ENCODE measurements at places on chromosomes 6 and 20.

- DNase-seq, result no peak
These were observed 135.3 kb upstream of the CENPW start for GRCh38 chr6:126204598-126204997.

GRCh38 chr6:53894091-53894490 is 99.3 kb downstream of the LRRC1 start:
- DNase-seq, result peak; percentile 71

GRCh38 chr6:136719280-136720044 is 72.8 kb downstream of the MAP3K5 start:
- DNase-seq, result no peak

GRCh38 chr6:139779988-139780774 is 405.7 kb upstream of the CITED2 start:
- DNase-seq, result no peak

- DNase-seq, result no peak
These were observed 38.6 kb upstream of the GGTLC1 start for GRCh38 chr20:24027229-24027628.

DNA sequence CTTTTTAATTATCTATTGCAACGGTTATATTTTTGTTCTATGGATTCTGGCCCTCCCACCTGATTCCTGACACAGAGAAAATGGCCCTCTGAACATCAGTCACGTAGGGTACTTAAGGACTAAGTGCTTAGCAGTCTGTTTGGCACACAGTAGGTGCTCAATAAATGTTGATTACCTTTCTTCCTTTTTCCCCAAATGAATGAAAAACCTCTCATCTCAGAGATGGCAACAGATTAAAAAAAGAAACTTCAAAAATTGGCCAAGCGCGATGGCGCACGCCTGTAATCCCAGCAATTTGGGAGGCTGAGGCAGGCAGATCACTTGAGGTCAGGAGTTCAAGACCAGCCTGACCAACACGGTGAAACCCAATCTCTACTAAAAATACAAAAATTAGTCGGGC is 31.5 kb downstream of the ATXN1 start:
- DNase-seq, result no peak

GRCh38 chr6:30836431-30836866 is 47.9 kb upstream of the DDR1 start:
- DNase-seq, result no peak

- no peak for DNase-seq
These were observed 32.2 kb downstream of the ATP9A start for GRCh38 chr20:51735728-51736600.

DNA sequence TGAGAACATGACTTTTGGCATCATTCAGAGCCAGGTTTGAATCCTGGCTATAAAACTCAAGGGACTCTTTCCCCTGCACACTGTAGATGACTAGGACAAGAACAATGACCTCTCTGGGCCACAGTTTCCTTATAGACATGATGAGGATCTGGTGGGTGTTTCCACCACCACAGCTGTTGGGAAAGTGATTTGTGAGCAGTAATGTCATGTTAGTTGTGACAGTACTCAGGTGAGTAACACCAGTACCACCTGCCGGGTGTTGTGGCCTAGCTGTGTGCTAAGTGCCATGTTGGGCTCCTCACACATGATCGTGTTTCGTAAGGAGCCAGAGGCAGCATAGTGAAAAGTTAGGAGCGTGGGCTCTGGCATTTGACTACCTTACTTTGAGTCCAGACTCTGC is 24.1 kb downstream of the HM13 start:
- no peak for DNase-seq

DNA sequence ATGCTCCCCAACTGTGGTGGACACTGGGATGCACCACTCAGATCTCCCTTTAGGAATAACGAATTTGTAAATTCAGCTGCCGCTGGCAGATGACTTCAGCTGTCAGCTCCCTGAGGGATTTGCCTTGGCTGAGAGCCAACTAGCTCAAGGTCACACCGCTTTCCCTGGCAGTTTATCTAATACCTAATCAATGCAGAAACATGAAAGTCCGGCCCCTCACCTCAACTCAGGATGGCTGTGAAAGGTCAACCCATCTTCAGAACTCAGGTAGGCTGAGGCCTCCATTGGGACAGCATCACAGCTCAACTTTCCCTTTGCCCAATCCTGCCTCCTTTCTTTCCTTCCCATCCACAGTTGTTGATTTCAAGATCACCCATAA is 22.8 kb upstream of the SCGN start:
- DNase-seq, result no peak

DNA sequence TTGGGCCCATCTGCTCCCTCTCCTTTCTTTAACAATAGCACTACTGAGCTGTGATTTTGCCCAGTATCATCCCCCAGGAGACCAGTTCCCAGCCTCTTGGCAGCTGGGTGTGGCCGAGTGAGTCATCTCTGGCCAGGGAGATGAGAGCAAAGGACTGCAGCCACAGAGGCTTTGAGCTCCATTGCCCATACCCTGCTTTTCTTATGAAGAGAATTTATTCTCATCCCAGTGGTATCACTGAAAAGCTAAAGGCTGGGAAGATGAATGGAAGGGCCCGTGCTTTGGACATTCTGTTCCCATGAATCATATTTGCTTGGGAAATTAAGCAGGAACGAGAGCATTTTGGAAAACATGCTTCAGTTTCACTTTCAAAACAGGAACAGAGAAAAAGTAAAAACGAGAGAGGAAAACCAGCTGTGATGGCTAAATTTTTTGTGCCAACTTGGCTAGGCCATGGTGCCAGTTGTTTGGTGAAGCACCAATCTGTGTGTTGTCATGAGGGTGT is 14.9 kb downstream of the CST3 start:
- DNase-seq, result no peak

GRCh38 chr6:9690388-9690787 is 724.5 kb downstream of the TFAP2A start:
- DNase-seq, result no peak

GRCh38 chr6:125114248-125114858 is 39.2 kb upstream of the TPD52L1 start:
- DNase-seq, result peak; percentile 30

- no peak for DNase-seq
These were observed 27.7 kb downstream of the PTPRA start for GRCh38 chr20:2900845-2901592.

GRCh38 chr6:101195588-101195987 is 197.9 kb upstream of the GRIK2 start:
- no peak for DNase-seq

DNA sequence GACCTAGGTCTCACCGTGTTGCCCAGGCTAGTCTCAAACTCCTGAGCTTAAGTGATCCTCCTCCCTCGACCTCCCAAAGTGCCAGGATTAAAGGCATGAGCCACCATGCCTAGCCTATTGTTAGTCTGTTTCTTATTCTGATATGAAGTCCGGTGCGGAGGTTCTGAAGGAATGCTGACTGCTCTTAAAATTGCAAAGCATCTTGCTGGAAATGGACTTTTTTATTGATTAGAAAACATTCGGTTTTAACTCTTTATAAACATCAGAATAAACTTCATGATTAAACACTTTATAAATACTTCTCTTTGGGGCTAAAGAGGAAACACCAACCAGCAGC is 3.2 kb downstream of the TNFAIP3 start:
- no peak for DNase-seq

DNA sequence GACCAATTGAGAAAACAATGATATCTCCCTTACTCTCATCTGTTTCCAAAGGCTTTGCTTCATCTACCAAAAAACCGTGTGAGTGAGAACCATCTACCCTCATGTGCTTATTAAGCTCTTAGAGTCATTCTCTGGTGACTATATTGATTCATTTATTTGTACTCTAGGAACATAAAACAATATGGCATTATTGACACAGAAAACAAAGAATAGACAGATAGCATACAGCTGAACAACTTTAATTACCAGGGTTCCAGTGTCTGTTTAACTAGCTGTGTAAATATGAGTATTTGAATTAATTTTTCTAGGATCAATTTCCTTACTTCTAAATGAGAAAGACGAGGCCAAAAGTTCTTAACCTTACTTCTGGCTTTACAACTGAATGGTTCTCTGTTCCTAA is 31.3 kb upstream of the HEY2 start:
- DNase-seq, result peak; percentile 55

- DNase-seq, result no peak
These were observed 40.3 kb upstream of the PDE7B start for GRCh38 chr6:135811170-135811569.

DNA sequence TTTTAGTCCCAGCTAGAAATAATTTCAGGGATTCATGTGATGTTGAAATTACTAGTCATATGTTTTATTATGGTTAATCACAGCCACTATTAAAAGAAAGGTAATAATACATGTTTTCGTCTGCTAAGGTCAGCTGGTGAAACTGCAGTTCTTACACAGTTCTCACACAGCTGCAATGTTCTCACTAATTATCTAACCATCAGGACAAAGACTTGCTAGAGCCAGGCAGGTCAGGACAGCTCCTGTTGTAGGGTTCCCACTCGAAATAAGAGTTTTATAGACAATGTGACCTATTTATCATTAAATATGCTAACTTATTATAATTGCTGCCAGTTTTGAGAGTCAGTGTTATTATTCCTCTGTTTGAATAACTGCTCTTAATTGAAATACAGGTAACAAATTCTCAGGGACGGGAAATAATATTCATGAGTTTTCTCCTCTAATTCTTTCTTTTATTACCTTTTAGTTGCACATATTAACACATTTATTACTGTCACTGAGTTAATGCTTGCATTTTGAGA is 97.9 kb downstream of the GJA1 start:
- no peak for DNase-seq

GRCh38 chr20:9439806-9440205 is 74.6 kb upstream of the LAMP5 start:
- DNase-seq, result no peak

- DNase-seq, result no peak
These were observed 133.0 kb downstream of the PAK5 start for GRCh38 chr20:9705722-9706476.

DNA sequence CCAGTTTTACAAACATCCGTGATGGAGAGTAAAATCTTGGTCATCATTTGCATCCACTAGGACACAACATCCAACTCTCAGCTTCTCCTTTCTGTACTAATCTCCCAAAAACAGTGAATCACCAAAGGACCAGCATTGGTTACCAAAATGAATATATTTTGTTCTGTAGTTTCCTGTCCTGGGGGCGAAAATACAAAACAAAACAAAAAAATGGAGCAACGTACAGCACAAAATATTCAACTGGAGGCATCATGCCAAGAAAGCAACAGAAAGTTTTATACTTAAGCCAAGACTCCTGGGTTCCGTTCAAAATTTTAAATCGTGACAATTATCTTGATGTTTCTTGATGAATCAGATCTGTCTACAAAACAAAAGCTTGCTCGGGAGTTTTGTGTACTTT is 126.6 kb upstream of the CCDC28A start:
- no peak for DNase-seq

DNA sequence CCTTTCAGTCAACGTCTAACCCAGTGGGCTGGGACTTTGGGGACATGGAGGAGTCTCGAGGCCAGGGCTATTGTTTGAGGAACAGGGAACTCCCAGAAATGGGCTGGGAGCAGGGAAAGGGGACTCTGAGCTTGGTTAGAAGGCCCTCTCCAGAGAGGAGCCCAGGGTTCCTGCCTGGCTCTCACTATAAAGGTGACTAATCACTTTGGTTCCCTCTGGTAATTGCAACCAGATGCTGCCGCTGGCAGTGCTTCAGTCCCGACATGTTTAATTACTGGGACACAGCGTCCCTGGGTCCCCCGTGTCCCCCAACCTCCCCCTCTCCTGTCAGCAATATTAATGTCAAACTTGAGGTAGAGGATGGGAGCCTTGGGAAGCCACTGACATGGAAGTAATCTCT is 5.0 kb upstream of the GDF5 start:
- DNase-seq, result no peak

- DNase-seq, result peak; percentile 89
These were observed 30.5 kb downstream of the CDKAL1 start for GRCh38 chr6:20564777-20565176.

DNA sequence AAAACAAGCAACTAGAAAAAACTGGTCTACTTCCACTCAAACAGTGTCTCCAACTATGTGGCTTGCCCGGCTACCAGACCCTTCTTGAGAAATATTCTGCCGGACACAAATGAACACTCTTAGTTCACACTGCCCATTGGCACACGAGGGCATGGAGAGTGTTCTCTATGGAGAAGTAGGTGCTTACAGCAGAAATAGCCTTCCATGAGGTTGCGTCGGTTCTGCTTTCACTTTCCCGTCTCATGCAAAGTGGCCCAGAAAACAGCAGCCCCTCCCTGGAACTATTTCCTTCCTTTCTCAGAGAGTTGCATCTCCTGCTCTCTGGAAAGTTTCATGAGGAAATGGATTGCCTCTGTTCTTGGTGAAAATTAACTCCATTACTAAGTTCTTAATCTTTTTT is 9.5 kb upstream of the HLA-DOA start:
- DNase-seq, result no peak

DNA sequence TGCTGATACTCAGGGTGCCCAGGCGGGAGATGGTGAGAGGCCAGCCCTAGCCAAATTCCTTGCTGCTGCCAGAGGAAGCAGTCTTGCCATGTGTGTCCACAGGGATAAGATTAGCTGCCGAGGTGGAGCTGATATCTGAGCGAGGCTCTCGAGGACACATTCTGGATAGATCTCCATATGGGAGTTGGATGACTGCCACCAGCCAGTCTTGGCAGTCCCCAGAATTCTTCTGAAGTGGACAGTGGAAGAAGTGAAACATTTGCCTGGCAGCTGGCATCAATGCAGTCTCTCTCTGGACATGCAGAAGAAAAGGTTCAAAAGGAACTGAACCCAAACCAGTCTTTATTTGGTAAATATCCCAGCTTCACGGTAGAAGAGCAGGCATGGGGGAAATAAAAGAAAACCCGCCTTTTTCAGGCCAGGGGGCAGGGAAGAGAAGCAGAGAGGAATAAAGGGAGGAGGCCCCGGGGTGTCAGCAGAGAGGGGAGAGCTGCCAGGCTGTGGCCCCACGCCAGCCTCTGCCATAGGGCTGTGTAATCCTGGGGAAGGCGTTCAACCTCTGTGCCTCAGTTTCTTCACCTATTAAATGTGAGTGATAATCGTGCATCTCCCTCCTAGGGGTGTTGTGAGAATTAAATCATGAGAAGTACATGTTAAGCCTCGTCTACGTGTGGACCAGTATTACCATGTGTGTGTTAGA is 3.7 kb upstream of the FUCA2 start:
- no peak for DNase-seq

DNA sequence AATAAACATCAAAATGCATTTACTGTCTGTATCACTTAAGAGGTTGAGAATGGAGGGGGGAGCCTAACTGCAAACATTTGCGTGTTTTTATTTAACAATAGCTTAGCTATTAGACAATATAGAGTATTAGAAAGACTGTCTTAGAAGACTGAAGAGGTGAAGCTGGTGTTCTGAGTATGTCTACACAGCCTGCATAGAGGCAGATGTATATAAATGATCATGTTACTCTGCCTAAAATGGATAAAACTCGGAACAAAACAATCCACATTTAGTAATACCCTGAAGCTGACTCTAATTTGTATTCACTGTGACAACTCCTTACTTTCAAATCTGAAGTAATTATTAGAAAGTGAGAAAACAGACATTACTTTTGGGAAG is 181.9 kb downstream of the GMPR start:
- no peak for DNase-seq

DNA sequence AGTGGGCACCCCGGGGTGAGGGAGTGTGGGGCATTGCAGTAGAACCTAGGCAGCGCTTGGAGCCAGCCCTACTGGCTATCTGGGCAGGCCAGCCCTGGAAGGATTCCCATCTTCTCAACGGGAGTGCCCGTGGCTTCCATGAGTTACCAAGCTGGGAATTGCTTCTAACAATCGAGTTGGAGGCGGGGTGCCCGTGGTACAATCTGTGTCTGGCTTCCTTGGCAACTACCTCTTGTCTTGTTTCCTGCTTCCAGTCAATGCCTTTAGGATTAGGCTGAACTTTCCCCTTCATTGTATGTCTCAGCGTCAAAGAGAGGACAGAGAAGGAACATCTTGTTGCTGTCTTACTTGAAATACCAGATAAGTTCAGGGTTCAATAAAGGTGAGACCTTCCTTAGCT is 33.3 kb downstream of the PPP1R14C start:
- DNase-seq, result no peak
